Thymus (tissue), 14 donors: ENCODE measurements at places on chromosomes 3 and 15. TPM values are rescaled to one million over a fixed set of nuclear protein-coding genes. Genes with fewer than 3 reads are reported as not detected.

GRCh38 chr3:159280386-159281191, 478.7 kb downstream of the MFSD1 start:
- H3K4me3 ChIP-seq, result no peak overlapping the region
- H3K27me3 ChIP-seq, result no peaks in the 10 kb centered on the region
- no peak for DNase-seq
- H3K4me1 ChIP-seq, result no peaks in the 10 kb centered on the region
- H3K27ac ChIP-seq, result no peak overlapping the region
- no peaks in the 10 kb centered on the region for H3K36me3 ChIP-seq

Gene UNC13C
- polyA plus RNA-seq, result 0.11 TPM

DNA sequence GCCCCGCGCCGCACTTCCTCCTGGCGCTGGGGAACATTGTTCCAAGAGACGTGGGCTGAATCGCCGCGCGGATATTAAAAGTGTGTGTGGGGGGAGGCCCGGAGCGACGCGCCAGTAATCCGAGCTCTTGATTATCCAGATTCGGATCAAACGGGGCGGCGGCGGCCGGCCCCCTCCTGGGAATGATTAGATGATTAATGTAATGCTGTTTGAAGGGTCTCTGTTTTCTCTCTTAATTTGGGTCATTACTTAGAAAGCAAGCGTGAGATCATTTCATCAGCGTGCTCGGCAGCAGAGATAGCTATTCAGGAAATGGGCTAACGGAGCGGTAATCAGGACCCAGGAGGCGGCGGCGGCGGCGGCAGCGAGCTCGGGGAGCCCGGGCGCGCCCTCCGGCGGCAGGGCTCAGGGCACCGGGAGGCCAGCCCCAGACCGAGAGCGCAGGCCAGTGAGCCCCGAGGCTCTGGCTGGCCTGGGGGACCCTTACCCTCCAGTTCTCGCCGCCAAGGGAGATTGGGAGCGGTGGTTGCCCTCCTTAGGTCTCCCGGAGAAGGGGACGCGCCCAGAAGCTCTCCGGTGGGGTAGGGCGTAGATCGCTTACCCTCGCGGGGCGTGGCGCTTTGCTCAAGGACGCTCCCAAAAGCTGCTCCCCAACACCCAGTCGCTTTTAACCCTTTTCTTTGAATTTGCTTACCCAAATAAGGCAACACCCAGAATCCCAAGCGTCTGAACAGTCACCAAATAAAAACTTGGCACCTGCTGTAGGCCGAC, 4.5 kb downstream of the FEZF2 start:
- peaks cover 76% of the 10 kb centered on the region for H3K27me3 ChIP-seq
- H3K4me3 ChIP-seq, result no peak overlapping the region
- DNase-seq, result no peak
- H3K36me3 ChIP-seq, result no peaks in the 10 kb centered on the region

DNA sequence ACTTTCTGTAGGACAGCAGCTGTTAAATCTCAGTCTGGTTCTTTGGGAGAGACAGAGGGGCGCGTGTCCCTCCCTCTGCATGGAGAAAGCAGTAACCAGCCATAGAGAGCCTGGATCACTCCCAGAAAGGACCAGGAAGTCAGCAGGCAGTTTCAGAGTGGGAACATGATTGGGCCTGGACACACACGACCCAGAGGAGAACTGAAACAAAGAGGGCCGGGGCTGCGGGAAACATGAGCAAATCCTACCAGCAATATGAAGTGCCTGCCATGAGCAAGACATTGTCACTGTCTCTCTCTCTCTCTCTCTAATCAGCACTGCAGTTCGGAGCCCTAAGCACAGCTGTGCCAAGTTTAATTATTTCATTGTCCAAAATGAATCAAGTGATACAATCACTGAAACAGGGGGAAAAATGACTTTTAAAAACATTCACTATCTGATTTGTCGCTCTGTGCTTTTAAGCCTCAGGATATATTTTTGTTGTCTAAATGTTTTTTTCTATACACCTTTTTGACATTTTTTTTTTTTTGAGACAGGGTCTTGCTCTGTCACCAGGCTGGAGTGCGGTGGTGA, 17.6 kb downstream of the MUC13 start:
- H3K27ac ChIP-seq, result no peak overlapping the region
- DNase-seq, result no peak
- H3K27me3 ChIP-seq, result peaks cover 2% of the 10 kb centered on the region
- H3K4me1 ChIP-seq, result no peaks in the 10 kb centered on the region
